ENCODE measurements at places on chromosomes 7 and 10.

DNA sequence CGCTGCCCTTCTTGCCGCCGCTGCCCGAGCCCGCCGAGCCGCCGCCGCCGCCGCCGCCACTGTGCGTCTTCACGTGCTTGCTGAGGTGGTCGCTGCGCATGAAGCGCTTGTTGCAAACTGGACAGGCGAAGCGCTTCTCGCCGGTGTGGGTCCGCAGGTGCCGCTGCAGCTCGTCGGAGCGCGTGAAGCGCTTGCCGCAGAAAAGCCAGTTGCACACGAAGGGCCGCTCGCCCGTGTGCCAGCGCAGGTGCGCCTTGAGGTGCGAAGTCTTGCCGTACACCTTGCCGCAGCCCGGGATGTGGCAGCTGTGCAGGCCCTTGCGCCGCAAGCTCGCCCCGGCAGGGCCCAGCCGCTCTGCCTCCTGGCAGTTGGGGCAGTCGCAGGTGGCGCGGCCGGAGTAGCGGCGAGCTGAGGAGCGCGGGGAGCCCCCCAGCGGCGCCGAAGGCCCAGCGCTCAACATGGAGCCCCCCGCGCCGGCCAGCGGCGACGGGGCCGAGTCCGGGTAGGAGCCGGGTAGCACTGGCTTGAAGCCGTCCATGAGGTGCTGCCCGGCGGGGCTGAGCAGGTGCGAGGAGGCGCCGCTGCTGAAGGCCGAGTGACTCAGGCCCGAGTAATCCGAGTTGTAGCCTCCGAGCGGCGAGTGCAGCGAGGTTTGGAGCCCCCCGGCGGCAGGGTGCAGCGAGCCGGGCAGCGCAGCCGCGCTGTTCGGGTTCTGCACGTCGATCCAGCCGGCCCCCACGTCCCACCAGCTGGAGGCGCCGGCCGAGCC is 2.1 kb downstream of the SP8 start:
- peak; percentile 6 for DNase-seq

- no peak for DNase-seq
Observed at GRCh38 chr7:133436014-133436428, 183.1 kb downstream of the EXOC4 start.

DNA sequence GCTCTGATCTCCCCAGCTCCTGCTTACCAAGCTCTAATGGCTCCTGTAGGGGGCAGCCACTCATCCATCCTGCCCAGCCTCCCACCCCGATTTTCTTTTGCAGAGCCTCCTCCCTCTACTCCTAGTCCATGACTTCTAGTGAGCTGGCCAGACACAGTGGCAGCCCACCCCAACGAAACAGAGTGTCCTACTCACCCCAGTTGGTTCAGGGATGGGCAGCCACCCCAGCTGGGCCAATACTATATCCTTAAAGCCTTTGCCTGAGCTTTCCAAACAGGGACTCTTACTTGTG is 77.1 kb downstream of the GRID1 start:
- no peak for DNase-seq

GRCh38 chr7:116802746-116803152 is 59.6 kb upstream of the CAPZA2 start:
- peak; percentile 28 for DNase-seq

DNA sequence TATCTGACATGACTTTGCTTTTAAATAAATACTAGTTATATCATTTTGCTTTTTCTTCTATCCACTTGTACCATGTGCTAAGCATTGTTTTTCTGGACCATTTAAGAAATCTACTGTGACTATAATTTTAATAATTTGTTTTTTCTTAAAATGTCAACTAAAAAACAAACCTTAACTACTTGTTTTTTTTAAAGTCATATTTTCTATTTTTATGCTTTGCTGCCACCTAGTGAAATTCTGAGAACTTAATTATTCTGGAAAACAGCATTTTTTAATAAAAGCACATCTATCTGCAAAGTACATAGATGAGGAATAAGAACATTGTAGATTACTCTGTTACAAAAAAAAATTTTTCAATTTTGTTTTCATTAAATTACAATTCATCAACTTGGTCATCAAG is 47.4 kb downstream of the ORC5 start:
- no peak for DNase-seq

GRCh38 chr10:5243521-5243987 is 46.9 kb downstream of the AKR1C4 start:
- DNase-seq: no peak

DNA sequence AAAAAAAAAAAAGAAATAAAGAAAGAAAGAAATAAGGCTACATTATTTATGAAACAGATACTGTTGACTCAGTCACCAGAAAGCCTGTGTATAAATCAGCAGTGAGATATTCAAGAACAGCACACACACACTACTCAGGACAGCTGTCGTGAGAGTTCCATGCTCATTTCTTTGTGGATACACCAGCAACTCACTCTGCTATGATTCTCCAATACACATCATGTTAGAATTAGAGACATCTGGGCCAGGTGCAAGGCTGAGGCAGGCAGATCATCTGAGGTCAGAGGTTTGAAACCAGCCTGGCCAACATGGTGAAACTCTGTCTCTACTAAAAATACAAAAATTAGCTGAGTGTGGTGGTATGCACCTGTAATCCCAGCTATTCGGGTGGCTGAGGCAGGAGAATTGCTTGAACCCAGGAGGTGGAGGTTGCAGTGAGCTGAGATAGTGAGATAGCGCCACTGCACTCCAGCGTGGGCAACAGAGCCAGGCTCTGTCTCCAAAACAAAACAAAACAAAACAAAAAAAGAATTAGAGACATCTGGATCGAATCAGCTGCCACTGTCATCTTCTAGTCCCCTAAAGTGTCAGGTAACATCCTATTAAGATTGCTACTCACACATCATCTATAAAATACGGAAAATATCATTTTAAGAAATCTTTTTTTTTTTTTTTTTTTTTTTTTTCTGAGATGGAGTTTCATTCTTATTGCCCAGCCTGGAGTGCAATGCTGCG is 11.2 kb upstream of the NUPR2 start:
- DNase-seq: no peak

GRCh38 chr7:15558756-15559155 is 3.1 kb downstream of the AGMO start:
- no peak for DNase-seq

- DNase-seq: no peak
Observed at GRCh38 chr10:132666705-132667341, 119.1 kb downstream of the NKX6-2 start.

- no peak for DNase-seq
Observed at GRCh38 chr10:132065491-132066105, at the start of gene JAKMIP3. TSS of gene JAKMIP3 (plus strand) at chr10:132065946. CDS start at chr10:132104809, 38,863 bp downstream.

DNA sequence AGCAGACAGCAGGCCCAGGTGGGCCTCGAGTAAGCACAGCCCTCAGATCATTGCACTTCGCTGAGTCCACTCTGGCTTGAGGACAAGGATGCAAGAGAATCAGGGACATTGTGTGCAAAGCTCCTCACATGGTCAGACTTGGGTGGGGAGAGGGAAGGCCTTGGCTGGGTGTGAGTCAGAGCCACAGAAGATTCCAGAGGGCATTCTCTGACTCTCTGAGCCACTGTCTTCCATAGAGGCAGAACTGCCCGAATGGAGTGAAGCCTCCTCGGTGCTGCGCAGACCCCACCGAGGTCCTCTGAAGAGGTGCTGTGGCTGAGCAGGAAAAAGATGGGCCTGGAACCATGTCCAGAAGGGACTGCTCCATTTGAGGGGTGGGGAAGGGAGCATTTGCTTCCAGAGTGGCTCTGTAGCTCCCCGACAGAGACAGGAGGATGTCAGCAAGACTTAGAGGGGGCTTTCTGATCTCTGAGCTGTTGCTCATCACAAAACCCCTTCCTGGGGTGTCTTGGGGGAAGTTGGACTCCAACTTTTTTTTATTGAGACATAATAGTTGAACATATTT is 120.8 kb downstream of the PTPN20 start:
- DNase-seq: no peak

GRCh38 chr10:84948644-84949043 is 620.3 kb downstream of the CCSER2 start:
- no peak for DNase-seq

DNA sequence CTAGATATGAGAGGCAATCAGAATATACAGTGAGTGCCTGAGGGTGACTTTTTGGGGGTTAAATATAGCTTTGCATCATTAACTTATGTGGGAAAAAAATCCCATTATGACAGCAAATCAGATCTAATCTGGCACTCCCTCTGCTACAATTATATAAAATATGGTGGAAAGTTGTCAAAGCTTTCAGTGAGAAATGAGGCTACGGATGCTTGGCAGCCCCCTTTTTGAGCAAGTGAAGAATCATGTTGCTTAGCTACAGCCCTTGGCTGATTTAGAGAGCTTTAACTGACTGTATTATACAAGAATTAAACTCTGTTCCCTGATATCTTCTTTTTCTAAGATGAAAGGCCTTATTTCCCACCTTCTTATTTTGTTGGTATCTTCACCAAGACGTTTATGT is 57.4 kb downstream of the GPR158 start:
- DNase-seq: no peak

GRCh38 chr7:135147341-135147898 is 452 bp upstream of the TMEM140 start:
- no peak for DNase-seq

- no peak for DNase-seq
Observed at GRCh38 chr10:16947069-16947468, 129.8 kb upstream of the RSU1 start.

GRCh38 chr10:101226491-101227428 is 2.5 kb downstream of the LBX1 start:
- no peak for DNase-seq

- no peak for DNase-seq
Observed at GRCh38 chr10:21172930-21173801, 276.1 kb upstream of the NEBL start.

- DNase-seq: no peak
Observed at GRCh38 chr7:129550693-129551360, 48.5 kb downstream of the SMKR1 start.

DNA sequence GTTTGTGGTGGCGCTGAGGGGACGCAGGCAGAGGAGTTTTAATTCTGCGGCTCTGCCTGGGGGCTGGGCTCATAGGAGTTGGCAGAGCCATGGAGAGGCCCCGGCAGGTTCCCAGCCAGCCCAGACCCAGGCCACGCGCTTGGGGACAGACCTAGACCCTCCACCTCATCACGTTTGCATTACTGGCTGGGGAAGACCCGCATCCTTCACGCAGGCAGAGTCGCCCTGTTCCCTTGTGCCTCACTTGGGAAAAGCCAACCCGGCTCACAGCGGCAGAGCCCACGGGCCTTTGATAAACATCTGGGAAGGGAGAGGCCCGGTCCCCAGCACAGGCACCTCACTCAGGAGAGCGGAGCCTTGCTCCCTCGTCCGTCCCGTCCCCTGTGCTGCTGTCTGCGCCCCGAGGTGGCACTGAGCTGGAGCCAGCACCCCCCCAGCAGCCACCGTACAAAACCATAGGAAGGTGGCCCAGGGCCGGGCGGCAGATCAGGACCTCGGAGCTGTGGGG is 112.8 kb downstream of the CYTH3 start:
- no peak for DNase-seq

DNA sequence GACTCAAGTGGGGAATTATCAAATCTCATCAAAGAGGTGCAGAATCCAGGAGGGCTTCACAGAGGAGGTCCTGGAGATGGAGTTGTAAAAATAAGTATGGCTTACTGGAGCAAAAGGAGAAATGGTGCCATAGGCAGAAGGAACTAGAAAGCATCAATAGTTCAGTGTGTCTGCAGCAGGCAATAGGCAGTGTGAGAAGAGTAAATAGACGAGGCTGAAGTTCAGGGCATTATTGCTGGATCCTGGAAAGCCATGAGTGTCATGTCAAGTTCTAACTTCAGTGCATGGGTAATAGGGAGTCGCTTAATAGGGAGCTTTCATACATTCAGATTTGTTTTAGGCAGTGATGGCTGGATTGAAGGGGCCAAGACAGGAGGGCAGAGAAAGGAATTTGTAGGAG is 39.3 kb downstream of the CYP26A1 start:
- DNase-seq: no peak

DNA sequence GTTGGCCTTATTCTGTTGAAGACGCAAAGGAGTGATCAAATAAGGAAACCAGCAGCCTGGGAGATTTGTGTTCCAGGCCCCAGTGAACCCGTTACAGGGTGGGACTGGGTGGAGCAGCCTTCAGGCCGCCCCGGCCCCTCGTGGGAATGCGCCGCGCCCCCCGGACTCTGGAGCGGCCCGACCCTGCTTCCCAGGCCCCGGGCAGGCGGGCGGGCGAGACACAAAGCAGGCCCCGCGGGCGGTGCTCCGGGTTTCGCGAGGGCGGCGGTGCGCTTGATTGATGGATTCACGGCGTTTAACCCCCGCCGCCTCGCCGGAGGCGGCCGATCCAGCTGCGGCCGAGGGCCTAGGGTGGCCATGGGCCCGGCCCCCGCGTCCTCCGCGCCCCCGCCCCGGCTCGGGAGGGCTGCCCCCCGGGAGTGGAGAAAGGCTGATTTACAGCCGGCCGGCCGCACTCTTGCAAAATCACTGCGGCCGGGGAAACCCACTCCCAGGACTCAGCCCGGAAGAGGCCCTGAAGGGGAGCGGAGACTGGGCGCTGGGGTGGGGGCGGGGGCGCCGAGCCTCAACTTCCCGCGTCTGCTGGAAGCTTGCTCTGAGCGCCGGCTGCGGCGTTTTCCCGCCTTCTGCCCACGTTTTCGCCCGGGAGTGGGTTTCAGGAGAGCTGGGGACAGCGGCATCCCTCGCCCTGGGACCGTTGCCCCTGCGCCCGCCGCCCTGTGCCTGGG is 299.6 kb upstream of the NFE2L3 start:
- no peak for DNase-seq

GRCh38 chr10:120586471-120586872 is 129.4 kb downstream of the PLPP4 start:
- no peak for DNase-seq

GRCh38 chr7:18390535-18390907 is 105.0 kb upstream of the HDAC9 start:
- DNase-seq: no peak

GRCh38 chr7:45610019-45610418 is 35.9 kb downstream of the ADCY1 start:
- no peak for DNase-seq

DNA sequence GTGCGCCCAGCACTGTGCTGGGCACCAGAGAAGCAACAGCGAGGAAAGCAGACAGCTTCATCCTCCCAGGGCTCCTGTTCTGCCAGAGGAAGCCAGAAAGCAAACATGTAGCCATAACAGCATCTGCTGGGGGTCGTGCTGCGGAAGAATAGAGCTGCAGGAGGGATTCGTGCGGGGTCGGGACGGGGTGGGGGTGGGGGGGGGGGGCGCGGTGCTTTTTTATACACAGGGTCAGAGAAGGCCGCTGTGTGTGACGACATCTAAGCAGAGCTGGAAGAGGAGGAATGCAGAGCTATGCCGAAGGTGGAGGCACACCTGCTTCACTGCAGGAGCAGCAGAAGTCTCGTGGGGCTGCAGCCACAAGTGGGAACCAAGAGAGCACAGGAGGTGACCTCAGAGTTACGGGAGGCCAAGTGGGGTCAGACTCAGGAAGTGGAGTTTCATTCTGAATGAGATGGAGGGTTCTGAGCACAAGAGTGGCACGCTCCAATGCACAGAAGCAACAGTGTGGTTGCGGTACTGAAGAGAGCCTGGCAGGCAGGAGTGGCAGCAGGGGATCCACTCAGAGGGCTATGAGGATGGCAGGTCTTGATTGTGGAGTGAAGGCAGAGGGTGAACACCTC is 11.1 kb downstream of the PKD1L1 start:
- DNase-seq: no peak
